ENCODE measurements at places on chromosomes 3 and 15. TPM values are rescaled to one million over a fixed set of nuclear protein-coding genes. Genes with fewer than 3 reads are reported as not detected.
A peak's percentile ranks its signal among the peaks of the same experiment; 100 is the strongest.

TGM4 gene
- not detected for total RNA-seq

CSPG5 gene
- total RNA-seq = 0.91 TPM

NDUFB4 gene
- total RNA-seq = 149 TPM

- ATAC-seq = no peak
Observed at GRCh38 chr3:33991673-33992072, 193.2 kb downstream of the PDCD6IP start.

DNA sequence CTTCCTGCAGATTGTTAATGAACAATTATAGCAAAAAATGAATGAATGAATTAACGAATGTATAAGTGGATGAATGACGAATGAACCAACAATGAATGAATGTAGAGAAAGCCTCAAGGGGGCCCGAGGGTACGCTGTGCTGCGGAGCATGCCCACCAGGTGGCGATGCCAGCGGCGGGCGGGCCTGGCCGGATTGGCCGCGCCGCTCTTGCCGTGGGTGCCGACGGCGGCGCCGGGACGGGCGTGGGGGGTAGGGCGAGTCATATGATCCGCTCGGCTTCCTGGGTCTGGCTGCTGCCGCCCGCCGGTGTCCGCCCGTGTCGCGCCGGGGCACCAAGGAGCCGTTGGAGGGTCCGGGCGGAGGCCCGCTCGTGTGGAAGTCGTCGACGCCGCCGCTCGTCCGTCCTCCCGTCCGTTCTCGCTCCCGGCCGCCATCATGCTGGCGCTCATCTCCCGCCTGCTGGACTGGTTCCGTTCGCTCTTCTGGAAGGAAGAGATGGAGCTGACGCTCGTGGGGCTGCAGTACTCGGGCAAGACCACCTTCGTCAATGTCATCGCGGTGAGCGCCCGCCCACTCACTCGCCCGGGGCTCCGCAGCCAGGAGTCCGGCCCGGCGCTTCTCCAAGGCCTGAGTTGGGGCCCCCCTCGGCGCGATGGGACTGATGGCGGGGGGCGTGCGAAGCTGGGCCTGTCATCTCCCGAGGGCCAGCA is at the start of gene ARL8B:
TSS of gene ARL8B (plus strand) at position 263 of the 711 bp plus-strand sequence. CDS start at position 437, 174 bp downstream.
- ATAC-seq = peak; percentile 80

GRCh38 chr15:90757461-90757860 is 40.3 kb downstream of the BLM start:
- no peak for ATAC-seq

GRCh38 chr15:74158855-74159650 is 14.5 kb upstream of the ISLR start:
- ATAC-seq = peak; percentile 68

DNA sequence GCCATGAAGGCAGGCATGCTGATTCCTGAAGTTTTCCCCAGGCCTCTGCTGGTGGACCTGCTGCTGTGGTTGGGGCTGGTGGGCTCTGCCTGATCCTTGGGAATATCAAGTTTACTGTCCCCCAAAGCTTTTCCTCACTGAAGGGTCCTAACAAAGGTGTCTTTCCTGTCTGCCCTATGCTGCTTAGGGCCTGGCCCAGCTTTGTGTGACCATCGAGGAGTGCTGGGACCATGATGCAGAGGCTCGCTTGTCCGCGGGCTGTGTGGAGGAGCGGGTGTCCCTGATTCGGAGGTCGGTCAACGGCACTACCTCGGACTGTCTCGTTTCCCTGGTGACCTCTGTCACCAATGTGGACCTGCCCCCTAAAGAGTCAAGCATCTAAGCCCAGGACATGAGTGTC is 13.2 kb upstream of the EXOG start:
- no peak for ATAC-seq

- no peak for ATAC-seq
Observed at GRCh38 chr15:67808821-67809220, 16.5 kb upstream of the SKOR1 start.

DNA sequence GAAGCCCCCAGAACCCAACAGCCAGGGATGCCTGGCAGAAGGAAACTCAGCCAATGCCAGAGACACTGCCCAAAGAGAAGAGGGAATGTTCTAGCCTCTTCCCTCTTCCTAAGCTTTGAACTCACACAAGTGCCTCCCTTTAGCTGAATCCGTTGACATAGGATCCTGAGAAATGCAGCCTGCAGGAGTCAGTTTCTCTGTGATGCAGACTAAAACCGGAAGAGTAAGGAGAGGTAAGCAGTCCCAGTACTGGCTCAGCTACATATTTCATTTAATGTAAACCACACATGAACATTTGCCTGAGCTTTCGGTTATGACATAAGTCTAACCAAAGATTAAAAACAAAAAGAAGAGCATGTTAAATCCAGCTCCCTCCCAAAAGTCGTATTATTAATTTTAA is 768.7 kb downstream of the TBL1XR1 start:
- no peak for ATAC-seq

GRCh38 chr3:133413161-133414020 is 13.5 kb downstream of the BFSP2 start:
- peak; percentile 21 for ATAC-seq

- no peak for ATAC-seq
Observed at GRCh38 chr3:37984051-37984450, 6.5 kb upstream of the VILL start.

DNA sequence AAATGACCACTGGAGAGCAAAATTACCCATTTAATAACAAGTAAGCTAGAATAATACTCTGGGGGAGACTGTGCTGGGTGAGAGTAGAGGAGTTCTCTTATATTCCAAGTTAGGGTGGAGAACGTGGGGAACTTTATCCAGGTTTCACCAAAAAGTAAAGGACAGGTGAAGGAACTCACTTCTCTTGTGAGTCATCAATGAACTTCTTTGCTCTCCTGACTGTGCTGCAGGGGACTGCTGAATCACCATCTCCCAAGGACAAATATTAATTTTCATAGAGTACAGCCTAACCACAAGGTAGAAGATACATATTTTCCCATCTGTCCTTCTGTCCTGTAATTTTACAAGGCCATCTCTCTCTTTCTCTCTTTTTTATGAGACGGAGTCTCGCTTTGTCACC is 8.3 kb upstream of the PDCD6IP start:
- no peak for ATAC-seq
